ENCODE measurements at places on chromosomes 11 and 22. TPM values are rescaled to one million over a fixed set of nuclear protein-coding genes. Genes with fewer than 3 reads are reported as not detected.

Gene CDHR5
- total RNA-seq, result 0.05 TPM

Gene OR2D2
- not detected for total RNA-seq

Gene OR10A2
- total RNA-seq, result not detected

Gene PHOX2A
- total RNA-seq, result not detected

Gene KRTAP5-11
- not detected for total RNA-seq

Gene APOBEC3F
- 1.9 TPM for total RNA-seq

Gene MYOD1
- total RNA-seq, result not detected

Gene MMP12
- total RNA-seq, result not detected

Gene COMT
- total RNA-seq, result 156 TPM

Gene OR8B2
- not detected for total RNA-seq

Gene CYTH4
- total RNA-seq, result 0.94 TPM
